Stimulated activated CD4-positive, alpha-beta T cell treated with anti-CD3 and anti-CD28 coated beads, Interleukin-12 subunit alpha, Interleukin-12 subunit beta, amount 100 ng/mL, for 4 hours (primary cell): ENCODE measurements at places on chromosomes 16 and 17.

DNA sequence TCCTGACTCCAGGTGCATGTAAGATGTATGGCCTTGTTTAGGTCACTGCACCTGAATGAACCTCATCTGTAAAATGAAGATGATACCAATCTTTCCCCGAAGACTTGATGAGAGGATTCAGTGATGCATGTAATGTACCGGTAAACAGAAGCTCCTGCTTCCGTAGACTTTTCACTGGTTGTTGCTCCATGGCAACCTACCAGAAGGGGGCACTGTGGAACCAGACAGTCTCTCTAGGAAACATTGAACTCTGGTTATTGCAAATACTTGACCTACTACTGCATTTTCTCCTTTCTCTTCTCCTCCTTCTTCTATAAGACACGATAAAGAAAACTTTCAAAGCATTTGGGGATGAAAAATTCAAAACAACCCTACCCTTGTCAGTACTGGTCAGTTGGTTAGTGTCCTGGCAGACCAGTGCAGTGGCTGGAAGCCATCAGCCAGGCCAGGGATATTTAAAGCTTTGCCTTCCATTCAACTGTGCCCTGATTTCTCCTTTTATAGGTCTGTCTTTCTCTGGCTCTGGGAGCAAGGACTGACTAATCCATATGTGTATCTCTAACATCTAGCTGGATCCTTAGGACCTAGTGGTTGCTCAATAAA, 667.4 kb upstream of the SALL1 start:
- DNase-seq: no peak

DNA sequence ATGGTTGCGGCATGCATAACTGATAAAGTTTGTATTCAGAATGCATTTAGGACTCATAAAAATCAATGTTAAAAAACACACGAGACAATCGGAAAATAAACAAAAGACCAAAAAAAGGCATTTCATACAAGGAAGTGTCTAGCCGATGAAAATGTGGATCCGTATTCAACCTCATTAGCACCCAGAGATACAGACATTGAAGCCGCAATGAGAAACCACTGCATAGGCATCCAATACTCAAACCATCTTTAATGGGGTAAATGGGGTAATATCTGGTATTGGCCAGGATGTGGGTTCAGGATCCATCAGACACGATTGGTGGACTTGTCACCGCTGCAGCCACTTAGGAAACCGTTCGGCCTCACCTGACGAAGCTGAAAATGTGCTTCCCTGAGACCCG, 47.4 kb upstream of the ENPP7 start:
- DNase-seq: no peak

DNA sequence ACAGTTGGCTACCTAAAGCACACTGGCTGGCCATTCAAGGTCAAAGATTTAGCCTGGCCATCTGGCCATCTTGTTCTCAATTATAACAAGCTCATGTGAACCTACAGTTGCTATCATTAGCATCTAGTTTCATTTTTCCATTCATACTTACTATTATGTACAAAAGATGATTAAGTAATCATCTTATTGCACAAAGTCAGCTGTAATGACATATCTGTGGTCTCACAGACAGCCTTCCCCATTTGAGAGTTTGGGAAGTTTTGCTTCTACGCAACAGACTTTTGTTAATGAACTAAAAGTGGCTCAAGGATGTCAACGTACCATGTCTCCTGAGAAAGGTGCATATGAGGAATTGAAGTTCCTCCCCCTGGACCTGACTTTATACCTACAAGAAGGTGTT, 51.3 kb downstream of the HS3ST3B1 start:
- DNase-seq: no peak

GRCh38 chr17:45149037-45149668, 878 bp downstream of the HEXIM1 start:
- DNase-seq: peak; percentile 68

DNA sequence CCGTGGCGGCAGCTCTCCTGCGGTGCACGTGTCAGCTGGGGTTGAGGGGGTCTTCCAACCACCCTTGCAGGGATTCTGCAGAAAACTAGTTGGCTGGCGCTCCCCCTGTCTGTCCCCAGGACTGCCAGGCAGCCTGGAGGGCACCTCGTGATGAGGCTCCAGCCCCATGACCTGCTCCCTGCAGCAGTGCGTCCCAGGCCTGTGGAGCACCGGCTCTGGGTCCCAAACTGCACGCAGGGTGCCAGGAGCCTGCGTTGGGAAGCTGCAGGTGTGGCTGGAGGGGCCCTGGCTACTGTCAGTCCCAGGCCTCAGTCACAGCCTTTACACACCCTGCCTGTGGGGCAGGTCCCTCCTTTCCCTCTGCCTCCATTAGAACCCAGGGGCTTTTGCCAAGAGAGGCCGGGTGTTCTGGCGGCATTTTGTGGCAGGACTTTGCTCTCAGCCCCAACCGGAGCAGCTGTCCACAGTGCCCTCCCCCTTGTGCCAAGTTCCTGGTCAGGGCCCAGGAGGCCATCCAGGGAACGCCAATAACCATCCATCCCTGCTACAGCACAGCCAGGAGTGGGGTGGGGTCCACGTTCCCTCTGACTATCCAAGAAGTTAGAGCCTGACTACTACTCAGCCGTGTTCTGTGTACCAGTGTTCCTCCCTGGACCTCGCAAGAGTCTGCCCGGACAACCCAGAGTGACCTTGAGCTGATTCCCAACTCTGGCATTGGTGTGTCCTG, 9.2 kb downstream of the CHMP6 start:
- DNase-seq: no peak

DNA sequence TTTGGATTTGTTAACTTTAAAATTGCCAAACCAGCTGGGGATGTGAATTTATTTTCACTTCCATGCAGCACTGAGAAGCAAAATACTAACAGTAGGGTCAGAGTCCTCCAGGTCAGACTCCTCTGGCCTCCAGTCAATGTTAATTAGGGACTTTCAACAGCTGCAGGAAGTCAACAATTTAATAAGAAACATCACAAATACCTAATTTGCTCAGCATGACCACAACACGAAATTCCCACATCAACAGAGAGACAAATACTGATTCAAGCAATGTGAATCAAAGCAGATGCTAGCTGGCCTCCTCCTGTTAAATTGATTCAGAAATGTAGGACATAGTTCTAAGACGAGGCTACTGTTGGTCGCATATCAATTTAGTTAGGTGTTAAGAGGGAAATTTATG, 111.7 kb downstream of the ABCA8 start:
- no peak for DNase-seq

GRCh38 chr16:11630046-11630767, 38.0 kb upstream of the SNN start:
- no peak for DNase-seq

DNA sequence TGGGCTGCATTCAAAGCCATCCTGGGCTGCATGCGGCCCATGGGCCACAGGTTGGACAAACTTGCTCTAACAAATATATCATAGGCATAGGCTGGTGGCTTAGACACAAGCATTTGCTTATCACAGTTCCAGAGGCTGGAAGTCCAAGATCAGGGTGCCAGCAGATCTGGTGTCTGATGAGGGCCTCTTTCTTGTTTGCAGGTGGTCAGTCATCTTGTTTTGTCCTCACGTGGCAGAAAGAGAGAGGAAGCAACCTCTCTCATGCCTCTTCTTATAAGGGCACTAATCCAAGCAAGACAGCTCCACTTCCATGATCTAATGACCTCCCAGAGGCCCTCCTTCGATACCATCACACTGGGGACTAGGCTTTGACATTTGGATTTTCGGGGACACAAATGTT, 238.7 kb upstream of the TNRC6C start:
- no peak for DNase-seq

DNA sequence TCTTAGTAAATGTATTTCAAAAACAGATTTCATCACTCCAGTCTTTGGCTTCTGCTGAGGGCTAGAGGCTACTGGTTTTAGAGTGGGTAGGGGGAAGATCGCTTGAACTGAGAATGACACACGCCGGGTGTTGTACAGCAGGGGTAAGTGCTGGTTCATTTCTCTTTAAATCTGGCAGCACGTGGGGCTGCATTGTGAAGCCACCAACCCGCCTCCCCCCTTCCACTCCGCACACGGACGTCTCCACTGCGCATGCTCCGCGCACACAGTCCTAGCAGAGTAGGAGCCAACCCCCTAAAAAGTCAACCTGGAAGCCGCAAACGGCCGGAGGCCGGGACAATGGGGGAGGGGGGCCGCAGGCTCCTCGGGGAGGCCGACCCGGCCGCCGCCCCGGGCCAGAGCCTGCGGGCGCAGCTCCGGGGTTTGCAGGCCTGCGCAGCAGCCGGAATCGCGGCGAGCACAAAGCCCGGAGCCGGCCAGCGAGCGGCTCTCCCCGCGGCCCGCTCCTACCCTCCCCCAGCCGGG, 1.3 kb downstream of the UBE2G1 start:
- peak; percentile 84 for DNase-seq

DNA sequence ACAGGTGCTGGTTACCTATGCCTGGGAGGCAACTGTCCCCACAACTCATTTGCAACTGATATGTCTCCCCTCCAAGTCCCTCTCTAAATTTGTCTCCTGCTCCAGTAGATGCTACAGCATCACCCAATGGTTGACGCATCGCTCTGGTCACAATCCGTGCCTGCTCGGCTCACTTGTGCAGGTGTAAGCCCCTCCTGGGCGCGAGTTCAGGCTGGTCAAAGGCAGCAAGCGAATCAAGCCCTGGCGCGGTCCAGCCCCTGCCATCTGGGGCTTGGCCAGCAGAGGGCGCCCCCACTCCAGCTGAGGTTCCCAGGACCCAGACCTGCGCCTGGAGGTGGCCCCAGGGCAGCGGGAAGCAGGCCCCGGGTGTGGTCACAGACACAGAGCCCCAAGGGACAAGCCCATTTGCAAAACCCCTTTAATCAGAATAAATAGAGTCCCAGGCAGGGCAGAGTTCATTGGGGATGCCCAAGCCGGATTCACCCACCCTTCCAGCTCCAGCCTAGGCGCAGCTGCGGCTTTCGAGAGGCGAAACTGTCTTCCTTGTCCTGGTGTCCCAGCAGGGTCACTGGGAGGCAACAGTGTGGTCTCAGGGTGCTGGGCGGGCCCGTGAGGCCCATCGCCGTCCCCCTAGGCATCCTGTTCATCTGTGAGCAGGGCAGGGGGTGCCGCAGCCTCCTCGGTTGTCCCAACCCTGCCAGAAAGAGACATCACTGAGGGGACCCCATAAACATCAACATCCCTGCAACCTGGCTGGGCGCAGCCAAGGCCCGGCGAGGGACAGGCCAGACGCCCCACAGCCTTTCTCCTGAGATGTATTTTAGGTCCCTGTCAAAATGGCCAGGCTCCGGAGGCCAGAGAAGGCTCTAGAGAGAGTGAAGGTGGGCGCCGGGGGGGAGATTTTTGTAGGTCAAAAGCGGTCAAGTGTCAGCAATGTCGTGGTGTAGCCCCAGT, 15.8 kb downstream of the TMC6 start:
- DNase-seq: peak; percentile 83

DNA sequence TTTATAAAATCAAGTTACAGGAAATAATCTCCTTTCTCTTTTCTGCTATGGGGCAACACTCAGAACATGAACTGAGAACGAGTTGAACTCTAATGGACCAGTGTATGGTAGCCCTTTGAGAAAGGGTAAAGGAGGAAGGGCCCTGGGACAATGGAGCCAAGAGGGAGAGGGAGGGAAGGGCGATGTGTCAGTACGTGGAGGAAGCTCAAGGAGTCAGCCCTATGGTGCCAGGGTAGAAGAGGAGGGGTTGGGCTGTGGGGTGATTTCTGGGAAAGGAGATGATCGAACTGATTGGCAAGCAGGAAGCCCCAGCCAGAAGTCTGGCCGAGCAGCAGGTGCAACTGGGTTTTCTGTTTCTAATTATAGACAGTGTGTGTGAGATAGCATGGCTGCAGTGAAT, 4.3 kb upstream of the WIPI1 start:
- DNase-seq: peak; percentile 9

DNA sequence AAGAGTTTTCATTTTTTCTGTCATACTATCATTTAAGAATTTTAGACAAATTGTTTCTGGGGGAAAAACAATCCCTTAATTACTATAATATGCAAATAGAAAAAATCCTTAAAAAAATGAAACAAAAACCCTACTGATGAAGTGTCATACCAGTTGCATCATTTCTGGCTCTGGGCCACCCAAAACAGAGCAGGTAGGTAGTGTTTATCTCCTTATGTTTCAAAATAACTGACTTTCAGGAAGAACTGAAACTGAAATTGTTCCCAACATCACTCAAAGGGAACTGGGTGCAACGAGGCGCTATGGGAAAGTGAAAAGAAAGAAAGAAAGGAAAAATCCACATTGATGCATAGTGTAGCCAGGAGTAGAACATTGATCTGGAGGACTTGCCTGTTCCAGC, 653.1 kb upstream of the SOX9 start:
- no peak for DNase-seq

DNA sequence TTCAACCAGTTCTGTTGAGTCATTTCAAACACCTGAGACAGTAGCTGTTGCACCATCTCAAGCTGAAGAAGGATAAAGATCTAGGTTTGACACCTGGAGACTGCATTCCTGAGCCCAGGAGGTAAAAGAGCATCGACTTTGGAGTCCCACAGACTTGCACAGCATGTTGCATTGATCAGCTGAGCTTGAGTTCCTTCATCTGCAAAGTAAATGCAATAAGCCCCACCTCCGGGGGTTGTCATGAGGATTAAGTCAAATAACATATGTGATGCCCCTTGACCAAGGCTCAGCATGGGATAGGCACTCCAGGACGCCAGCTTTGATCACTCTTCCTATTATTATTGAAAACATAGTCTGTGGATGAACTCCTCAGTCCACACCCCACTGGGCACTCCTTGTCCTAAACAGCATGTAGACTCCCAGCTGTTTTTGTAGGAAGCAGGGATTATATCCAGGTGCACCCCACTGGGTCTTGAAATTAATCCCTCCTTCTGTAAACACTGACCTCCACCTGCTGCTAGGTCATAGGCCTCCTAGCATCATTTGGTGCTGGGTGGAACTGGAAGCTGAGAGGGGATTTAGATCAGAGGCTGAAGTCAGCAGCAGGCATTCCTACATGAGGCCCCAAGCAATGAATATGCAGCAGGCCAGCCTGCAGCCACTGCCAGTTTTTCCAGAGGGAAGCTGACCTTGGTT, 259.0 kb downstream of the HS3ST4 start:
- DNase-seq: no peak

- no peak for DNase-seq
Observed at GRCh38 chr17:74267987-74268499, 6.0 kb upstream of the DNAI2 start.

DNA sequence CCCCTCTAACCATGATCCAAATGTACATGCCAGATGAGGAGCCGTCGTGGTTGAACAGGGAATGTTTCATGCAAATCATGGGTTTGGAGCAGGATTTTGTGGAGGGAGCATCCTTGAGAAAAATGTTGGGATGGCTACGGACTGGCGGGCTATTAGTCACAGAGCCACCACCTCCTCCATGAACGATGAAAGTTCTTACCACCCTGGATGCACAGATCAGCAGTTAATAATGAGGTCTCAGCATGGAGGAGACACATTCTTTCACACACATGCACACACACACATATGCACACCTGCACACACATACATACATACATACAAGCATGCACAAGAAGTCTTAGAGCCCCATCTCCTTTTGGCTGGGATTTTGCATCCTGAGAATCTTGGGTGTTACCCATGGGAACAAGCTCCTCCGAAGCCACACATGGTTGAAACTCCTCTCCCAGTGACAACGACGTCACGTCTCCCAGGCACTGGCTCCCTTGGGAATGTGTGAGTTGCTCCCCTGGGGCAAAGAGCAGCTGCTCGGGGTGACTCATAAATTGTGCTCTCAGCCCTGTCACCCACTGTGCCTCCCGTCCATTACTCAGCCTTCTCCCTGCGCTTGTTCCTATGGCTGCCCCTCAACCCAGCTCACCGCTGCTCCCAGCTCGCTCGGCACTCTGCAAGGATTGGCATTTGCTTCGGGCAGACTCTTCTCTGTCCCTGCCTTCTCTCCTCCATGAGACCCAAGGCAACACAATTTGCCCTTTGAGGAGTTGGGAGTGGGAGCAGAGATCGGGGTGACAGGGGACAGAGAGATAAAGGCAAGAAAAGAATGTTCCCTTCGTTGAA, 344.6 kb downstream of the SOX9 start:
- DNase-seq: no peak

- DNase-seq: no peak
Observed at GRCh38 chr17:65824901-65825300, 263.5 kb upstream of the AXIN2 start.
